Activated CD4-positive, alpha-beta T cell treated with anti-CD3 and anti-CD28 coated beads for 4 hours (primary cell): ENCODE measurements at places on chromosomes 1 and 21.
A peak's percentile ranks its signal among the peaks of the same experiment; 100 is the strongest.

- DNase-seq: peak; percentile 65
These were observed 50.3 kb upstream of the COA6 start for GRCh38 chr1:234322979-234323378.

GRCh38 chr1:112696578-112697314 lies 10.2 kb downstream of the RHOC start:
- DNase-seq: no peak

- no peak for DNase-seq
These were observed 148.6 kb downstream of the ST6GALNAC5 start for GRCh38 chr1:77015748-77016341.

DNA sequence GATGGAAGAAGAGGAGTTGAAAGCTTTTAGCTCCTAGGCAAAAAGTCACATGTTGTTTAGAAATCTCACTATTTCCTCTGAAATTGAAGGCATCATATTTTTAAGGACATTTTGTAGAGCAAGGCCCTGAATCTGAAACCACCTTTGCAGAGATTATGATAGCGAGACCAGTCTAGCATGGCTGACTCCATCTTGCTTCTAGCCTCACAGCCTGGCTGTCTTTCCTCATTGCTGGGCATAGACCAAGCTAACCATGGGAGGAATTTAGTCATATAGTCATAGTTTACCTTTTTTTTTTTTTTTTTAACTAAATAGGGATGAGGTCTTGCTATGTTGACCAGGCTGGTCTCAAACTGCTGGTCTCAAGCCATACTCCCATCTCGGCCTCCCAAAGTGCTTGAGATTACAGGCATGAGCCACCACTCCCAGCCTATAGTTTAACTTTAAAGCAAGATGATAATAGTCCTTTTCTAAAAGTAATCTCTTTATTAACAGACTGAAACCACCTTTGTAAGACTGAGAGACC lies 42.2 kb upstream of the ZNF326 start:
- DNase-seq: no peak

GRCh38 chr1:186481303-186481888 lies 20.5 kb upstream of the PDC start:
- DNase-seq: no peak

GRCh38 chr1:151984313-151984956 lies 9.2 kb downstream of the S100A10 start:
- no peak for DNase-seq

DNA sequence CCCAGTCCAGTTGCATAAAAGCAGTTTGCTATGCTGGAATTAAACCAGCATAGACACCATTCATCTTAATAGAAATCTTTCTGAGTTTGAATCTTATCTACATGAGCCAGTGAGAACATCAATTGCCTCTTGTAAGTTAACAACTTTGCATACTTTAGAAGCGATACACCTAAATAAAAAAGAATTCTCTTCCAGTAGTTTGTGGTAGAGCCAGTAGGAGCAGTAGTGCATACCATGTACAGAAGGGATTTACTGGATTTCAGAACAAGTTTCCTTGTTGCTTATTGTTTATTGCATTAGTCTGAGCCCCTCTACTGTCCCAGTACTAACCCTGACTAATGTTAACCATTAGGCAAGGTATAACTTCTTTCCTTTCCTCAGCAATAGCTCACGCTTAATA lies 313.1 kb downstream of the TGFB2 start:
- DNase-seq: no peak

DNA sequence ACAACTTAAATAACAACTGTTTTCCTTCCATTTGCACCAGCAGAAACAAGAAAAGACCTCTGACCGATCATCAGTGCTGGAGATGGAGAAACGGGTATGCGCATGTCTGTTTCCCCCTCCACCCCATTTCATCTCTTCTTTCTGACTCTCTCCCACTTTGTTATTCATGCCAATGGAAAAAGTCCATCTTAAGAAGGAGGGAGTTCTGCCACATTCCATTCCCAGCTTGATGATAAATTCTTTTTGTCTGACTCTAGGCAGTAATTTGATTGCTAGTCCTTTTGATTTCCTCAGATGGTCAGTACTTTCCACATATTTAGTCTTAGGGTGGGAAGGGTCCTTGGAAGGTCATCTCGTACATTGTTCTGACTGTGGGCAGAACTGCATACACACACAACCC lies 142.5 kb downstream of the SYT2 start:
- DNase-seq: no peak

DNA sequence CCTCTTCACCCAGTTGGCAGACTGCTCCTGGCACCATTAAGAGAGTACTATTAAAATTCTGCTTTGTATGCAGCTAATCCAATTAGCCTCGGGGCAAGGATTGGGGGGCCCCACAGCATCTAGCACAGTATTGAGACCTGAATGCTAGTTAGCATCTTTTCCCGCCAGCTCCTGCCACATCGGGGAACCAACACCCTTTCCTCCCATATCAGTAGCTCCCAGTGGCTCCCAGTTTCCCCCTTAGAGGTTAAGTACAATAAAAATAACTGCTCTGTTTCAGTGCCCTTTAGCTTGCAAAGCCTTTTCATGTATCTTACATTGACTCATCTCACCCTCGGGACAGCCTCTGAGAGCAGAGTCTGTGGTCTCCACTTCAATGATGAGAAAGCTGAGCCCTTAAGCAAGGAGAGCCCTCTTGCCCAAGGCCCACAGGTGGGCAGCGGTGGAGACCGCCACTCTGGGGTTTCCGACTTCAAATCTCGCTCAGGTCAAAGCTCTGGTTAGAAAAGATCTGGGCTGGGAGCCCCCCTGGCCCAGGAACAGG lies 4.2 kb upstream of the PMVK start:
- no peak for DNase-seq

DNA sequence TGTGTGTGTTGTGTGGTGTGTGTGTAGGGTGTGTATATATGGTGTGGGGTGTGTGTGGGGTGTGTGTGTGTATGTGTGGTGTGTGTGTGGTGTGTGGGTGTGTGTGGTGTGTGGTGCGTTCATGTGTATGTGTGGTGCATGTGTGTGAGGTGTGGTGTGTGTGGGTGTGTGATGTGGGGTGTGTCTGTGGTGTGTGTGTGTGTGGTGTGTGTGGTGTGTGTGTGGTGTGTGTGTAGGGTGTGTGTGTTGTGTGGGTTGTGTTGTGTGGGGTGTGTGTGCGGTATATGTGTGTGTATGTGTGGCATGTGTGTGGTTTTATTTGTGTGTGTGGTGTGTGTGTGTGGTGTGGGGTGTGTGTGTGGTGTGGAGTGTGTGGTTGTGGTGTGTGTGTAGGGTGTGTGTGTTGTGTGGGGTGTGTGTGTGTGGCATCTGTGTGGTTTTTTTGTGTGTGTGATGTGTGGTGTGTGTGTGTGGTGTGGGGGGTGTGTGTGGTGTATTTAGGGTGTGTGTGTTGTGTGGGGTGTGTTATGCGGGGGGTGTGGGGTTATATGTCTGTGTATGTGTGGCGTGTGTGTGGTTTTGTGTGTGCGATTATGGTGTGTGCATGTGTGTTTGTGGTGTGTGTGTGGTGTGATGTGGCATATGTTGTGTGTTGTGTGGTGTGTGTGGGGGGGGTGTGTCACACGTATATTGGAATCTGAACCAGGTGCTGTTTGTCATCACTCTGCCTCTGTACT lies 17.1 kb upstream of the ZBTB21 start:
- no peak for DNase-seq

- no peak for DNase-seq
These were observed 33.5 kb downstream of the SLC1A7 start for GRCh38 chr1:53108646-53109580.

- no peak for DNase-seq
These were observed 40.8 kb upstream of the WARS2 start for GRCh38 chr1:119181218-119181617.

DNA sequence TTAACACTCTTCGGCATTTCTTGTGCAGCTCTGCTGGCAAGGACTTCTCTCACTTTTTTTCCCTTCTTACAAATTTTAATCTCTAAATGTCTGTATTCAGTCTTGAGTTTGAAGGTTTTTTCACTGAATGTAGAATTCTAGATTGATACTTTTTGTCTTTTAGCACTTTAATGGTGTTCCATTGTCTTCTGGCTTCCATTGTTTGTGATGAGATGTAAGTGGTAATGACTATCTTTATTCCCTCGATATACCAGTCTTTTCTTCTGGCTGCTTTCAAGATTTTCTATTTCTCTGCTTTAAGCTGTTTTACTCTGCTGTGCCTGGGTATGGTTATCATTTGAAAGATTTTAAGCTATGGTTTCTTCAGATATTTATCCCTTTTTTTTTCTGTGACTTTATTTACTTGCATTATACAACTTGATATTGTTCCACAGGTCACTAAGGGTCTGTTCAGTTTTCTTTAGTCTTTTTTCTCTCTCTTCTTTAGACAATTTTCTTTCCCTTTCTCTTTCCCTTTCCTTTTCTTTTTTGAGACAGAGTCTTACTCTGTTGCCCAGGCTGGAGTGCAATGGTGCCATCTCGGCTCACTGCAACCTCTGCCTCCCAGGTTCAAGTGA lies 35.8 kb downstream of the DYRK1A start:
- no peak for DNase-seq

DNA sequence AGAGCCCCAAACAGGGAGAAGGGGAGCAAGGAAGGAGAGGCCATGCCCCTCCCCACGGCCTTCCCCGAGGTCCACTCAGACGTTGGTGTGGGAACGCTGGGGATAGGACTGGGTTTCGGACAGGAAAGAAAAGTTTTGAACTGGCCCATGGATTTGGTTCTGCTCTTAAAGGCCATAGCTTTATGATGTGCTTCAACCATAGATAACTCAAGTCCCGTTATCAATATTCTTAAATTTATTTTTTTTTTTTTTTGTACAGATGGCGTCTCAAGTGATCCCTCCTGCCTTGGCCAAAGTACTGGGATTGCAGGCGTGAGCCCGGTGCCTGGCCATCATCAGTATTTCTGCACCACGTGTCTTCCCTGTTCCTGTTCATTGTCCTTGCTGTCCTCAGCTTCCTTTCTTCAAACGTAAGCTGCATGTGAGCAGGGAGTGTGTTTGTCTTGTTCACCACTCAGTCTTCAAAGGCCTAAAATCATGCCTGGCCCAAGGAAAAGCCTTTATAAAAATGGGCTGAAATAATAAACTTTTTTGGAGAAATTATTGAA lies 820 bp upstream of the KRTAP10-1 start:
- DNase-seq: no peak

- no peak for DNase-seq
These were observed 59.0 kb upstream of the C8B start for GRCh38 chr1:57024855-57025254.

- DNase-seq: no peak
These were observed 132.1 kb downstream of the TGFBR3 start for GRCh38 chr1:91753878-91754277.

- no peak for DNase-seq
These were observed 34.4 kb downstream of the MAP3K21 start for GRCh38 chr1:233361876-233362275.

- DNase-seq: no peak
These were observed 9.1 kb upstream of the EXO1 start for GRCh38 chr1:241838897-241839296.

GRCh38 chr1:93489756-93490155 lies 41.8 kb downstream of the FNBP1L start:
- DNase-seq: no peak

DNA sequence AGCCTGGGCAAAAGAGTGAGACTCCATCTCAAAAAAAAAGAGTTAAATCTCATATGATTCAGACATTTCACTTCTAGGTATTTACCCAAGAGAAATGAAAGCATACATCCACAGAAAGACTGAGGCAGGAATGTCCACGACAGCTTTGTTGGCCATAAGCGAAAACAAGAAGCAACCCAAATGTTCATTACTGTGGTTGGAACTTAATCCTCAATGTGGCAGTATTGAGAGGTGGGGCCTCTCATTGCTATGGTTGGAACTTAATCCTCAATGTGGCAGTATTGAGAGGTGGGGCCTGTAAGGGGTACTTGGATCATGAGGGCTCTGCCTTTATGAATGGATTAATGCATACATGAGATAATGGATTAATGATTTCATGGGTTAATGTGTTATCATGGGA lies 15.2 kb downstream of the C21orf58 start:
- DNase-seq: no peak

- DNase-seq: no peak
These were observed 21.2 kb downstream of the NECAP2 start for GRCh38 chr1:16461681-16462080.

- DNase-seq: no peak
These were observed 154.8 kb upstream of the DPYD start for GRCh38 chr1:98075626-98076025.

- no peak for DNase-seq
These were observed 8.3 kb upstream of the MUTYH start for GRCh38 chr1:45348609-45348965.

- DNase-seq: no peak
These were observed 36.3 kb downstream of the SMYD2 start for GRCh38 chr1:214317300-214317699.

GRCh38 chr1:17825273-17826164 lies 70.4 kb downstream of the ACTL8 start:
- DNase-seq: no peak

GRCh38 chr1:9280015-9280860 lies 12.5 kb upstream of the SPSB1 start:
- DNase-seq: peak; percentile 64

DNA sequence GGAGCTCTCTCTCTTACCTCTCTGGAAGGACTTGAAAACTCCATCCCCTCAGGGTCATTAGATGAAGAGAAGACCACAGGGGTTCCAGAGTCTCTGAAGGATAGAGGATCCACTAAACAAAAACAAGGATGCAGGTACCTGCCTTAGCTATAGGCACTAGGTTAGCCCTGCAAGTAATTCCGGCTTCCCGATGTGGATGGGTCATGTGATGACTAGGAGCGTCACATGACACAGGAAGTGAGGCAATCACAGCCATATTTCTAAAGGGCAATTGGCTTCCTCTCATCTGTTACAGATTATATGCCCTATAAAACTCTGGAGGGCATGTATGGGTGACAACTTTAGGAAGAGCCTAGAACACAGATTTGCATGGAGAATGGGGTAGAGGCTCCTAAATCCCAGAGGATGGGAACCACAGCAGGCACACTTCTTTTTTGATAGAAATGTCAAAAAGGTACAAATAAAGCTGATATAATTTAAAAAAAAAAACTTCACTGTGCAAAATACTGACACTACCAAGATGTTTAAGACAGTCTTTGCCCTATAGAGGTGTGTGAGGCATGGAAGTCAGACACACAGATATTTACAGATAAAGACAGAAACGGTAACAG lies 14.1 kb downstream of the ENTREP3 start:
- DNase-seq: peak; percentile 57

- no peak for DNase-seq
These were observed 42.1 kb downstream of the RRAGC start for GRCh38 chr1:38817267-38818174.

- no peak for DNase-seq
These were observed 47.1 kb downstream of the PACC1 start for GRCh38 chr1:212367474-212368072.

GRCh38 chr1:44260792-44261170 lies 47.5 kb downstream of the DMAP1 start:
- DNase-seq: no peak

DNA sequence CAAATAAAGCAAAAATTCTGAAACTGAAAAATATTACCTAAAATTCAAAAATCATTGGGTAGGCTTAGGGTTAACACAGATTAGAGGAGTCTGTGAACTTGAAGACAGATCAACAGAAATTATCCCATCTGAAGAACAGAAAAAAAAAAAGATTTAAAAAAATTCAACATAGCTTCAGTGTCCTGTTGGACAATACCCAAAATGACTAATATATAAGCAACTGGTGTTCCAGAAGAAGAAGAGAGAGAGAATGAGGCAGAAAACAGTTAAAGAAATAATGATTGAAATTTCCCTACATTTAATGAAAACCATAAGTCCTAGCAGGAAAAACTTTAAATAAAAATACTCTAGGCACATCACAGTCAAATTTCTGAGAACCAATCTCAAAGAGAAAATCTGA lies 31.5 kb downstream of the TMCO1 start:
- DNase-seq: no peak

GRCh38 chr1:24896596-24897262 lies 33.3 kb downstream of the RUNX3 start:
- DNase-seq: no peak
